ENCODE measurements at places on chromosomes 12 and 14.
A peak's percentile ranks its signal among the peaks of the same experiment; 100 is the strongest.

GRCh38 chr14:36367985-36368774, 47.7 kb upstream of the MBIP start:
- DNase-seq, result no peak

GRCh38 chr12:75848431-75848925, 183.1 kb downstream of the PHLDA1 start:
- no peak for DNase-seq

GRCh38 chr12:128804762-128805161, 19.0 kb downstream of the SLC15A4 start:
- DNase-seq, result no peak

DNA sequence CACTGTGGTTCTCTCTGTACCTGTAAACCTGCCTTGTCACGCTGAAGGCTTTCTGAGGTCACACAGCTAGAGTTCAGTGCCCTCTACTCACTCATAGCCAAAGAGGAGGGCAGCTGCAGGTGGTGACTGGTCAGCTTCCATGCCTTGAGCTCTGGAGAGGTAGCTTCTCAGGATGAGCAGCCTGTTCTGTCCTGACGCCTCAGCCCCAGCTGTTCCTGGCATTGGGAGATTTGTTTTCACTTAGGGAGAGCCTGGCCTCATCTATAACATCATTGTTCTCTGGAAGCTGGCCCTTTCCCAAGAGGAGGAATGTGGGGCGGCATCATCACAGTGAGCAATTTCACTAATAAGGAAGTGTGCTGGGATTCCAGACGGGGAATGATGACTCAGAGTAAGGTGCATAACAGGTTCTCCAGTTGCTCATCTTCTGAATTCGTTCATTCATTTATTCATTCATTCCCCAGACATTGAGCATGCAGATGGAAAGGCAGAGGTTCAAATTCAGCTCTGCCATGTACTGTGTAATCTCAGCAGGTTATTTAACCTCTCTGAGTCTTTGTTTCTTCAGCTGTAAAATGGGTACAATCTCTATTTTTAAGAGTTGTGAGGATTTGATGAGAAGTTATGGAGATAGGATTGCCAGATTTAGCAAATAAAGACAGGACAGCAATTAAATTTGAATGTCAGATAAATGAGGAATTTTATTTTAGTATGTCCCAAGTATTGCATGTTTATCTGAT, 255.8 kb upstream of the CRY1 start:
- DNase-seq, result no peak

DNA sequence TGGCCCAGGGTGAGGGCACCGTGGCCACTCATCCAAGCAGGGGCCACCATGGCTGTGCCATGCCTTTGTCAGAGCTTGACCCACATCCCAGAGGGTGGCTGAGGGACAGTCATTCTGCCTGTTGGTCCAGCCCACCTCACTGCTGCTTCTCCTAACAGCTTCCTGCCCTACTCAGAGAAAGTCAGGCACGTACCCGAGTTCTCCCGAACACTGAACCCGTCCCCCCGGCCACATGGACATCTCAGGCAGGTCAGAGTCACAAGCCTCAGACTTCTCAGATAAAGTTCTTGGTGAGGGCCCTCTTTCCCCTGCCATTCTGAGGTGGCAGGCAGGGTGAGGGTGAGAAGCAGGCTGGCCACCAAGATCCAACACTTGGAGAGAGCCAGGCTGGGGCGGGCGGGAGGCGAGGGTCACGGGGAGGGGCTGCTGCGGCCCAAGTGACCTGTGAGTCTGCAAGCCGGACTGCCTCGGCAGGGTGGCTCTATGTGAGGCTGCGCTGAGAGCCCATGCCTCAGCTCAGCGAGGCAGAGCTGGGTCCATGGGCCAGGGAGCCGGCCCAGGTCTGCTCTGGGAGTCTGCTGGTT, 317.8 kb downstream of the TMEM121 start:
- DNase-seq, result no peak

GRCh38 chr14:69483765-69484443, 624 bp upstream of the PLEKHD1 start:
- no peak for DNase-seq

DNA sequence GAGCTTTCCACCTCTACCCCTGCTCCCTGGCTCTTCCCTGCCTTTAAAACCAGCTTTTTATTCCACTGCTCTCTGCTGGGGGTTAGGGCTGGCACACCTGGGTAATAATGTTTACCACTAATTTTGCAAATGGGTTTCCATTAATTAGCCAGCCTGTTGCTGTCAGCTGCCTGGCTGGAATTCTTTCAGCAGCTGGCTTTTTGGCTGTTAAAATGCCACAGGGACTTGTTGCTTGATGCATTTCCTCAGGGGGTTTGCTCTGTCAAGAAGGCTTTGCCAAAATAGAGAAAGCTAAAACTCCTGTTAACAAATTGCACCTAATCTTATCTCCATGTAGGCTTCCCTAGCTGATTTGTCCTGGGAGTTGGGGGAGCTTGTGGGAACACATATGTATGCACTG, 51.8 kb upstream of the PSMC1 start:
- DNase-seq, result no peak

- no peak for DNase-seq
Measured at GRCh38 chr14:59336706-59337105, 128.5 kb downstream of the GPR135 start.

GRCh38 chr12:97960225-97960624, 497.6 kb downstream of the RMST start:
- DNase-seq, result no peak

DNA sequence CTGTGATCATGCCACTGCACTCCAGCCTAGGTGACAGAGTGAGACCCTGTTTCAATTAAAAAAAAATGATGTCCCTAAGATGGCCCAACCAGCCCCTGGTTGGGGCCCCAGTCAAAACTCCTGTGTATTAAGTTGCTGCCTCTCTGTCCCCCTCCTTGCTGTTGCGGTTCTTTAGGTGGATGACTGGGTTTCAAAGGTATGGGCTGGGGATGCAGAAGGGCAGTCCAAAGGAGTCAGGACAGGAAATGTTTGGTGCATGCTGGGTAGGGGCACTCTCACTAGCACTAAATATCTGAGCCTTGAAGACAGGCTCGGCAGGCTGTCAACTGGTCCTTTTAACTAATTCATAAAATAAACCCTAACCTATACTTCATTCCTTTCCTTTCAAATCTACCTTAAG, 12.0 kb upstream of the PIP4K2C start:
- no peak for DNase-seq

- no peak for DNase-seq
Measured at GRCh38 chr12:112714166-112714710, 77.3 kb upstream of the RPH3A start.

DNA sequence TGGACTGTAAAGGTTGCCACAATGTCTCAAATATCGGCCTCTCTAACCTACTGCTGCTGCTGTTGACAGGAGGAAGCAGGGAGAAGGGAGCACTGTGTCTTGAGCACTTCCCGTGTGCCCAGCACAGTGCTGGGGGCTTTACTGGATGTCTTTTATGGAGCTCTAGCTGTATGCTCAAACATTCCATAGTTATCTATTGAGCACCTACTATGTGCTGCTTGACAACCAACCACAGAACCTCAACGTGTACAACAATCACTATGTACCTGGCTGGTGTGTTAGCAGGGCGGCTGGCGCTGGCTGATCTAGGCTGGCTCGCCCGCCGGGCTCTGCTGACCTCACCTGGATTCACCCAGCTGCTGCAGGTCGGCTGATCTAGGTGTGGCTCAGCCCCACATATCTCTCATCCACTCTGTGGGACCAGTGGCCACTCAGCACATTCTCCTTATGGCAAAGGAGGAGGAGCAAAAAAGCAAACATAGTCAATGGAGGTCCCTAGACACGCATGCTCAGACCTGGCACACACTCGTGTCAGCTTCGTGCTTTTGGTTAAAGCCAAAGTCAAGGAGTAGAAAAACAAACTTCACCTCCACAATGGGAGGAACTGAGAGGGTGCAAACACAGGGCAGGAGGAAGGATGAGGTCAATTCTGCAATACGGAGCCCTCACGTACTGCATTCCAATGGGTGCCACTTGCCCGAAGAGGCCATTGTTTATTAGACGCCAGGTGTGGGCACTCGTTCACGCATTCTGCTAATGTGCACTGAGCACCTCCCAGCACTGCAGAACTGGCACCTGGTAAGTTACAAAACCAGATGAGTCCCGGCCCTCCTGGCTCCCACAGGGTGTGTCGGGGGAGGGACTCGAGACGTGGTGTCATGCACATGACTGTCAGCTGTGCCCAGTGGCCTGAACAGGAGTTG, 147.2 kb downstream of the SCARB1 start:
- no peak for DNase-seq

DNA sequence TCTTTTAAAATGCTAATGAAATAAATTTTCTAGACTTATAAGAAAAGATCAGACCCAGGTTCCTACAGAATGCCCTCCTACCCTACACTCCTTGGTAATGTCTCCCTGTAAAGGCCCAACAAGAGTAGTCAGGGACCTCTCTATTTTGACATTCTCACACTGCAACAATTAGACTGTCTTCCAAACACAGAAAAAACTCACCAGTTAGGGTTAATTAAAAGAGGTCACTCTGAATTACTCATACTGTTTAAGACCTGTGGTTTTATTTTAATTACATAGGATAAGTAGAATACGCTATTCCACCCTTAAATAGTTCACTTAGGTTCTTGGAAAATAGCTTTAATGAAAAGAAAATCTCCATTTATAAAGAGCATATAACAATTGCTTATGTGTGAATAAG, 142.4 kb downstream of the ITPR2 start:
- no peak for DNase-seq

- no peak for DNase-seq
Measured at GRCh38 chr12:53160000-53160399, 20.5 kb upstream of the ZNF740 start.

- no peak for DNase-seq
Measured at GRCh38 chr12:95970905-95971304, 25.2 kb downstream of the HAL start.

GRCh38 chr14:36096090-36096489, 80.4 kb downstream of the PTCSC3 start:
- DNase-seq, result no peak

DNA sequence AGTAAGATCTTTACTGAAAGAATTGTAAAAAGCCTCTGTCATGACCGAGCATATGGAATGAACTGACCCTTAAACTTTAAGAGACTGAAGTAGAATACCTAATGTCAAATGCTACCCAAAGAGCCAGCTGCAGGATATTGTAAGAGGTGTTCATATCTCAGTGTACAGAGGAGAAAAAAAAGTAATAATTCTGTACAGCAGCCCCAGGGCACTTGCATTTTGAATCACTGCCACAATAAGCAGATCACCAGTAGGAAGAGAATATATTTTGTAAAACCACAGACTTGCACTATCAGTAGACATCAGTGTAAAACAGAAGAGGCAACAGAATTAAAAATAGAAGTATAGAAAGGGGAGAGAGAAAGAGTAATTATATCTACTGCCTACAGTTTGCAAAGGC, 162.6 kb downstream of the PPFIA2 start:
- DNase-seq, result no peak

DNA sequence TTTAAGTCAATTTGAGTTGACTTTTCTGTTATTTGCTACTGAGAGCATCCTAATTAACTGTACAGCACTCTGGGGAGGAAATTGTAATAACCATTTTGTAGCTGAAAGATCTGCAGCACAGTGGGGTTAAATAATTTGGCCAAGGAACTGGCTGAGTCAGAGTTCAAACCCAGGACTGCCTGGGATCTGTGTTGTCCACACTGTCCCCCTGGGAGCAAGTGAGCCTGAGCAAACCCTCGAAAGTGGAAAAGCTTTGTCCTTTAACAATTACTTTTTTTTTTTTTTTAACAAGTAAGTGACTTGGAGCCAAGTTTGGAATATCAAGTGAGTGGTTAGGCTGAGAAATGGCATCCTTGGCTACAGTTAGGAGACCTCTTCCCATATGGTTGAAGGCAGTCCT, 247.2 kb upstream of the CCDC196 start:
- DNase-seq, result no peak

DNA sequence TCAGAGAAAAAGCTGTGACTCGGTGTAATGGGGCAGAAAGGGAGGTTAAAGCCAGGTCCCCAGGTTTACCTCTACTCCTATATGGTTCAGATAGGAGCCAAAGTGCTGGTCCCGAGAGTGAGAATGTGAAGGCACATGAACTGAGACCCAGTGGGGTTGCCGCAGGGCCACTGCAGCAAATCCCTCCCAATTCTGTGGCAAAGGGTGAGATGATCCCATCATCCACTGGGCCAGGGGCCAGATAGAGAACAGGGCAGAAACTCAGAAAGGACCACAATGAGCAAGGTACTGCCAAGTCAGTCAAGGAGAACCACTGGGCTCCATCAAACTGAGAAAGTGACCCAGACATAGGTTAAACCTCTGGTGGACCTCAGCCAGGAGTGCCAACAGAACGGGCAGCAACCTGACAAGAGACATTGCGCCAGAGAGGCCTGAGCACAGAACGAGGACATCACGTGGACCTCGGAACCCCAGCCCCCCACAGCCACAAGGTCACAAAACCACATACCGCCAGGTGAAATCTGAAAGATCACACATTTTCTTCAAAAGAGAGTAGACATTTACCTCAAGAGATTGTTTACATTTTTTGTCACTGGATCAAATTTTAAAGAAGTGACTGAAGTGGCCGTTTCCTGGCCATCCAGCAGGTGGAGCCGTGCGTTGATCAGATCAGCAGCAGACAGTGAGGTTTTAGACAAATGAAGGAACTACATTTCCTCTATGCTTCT, 20.5 kb upstream of the ITPR2 start:
- DNase-seq, result peak; percentile 48

DNA sequence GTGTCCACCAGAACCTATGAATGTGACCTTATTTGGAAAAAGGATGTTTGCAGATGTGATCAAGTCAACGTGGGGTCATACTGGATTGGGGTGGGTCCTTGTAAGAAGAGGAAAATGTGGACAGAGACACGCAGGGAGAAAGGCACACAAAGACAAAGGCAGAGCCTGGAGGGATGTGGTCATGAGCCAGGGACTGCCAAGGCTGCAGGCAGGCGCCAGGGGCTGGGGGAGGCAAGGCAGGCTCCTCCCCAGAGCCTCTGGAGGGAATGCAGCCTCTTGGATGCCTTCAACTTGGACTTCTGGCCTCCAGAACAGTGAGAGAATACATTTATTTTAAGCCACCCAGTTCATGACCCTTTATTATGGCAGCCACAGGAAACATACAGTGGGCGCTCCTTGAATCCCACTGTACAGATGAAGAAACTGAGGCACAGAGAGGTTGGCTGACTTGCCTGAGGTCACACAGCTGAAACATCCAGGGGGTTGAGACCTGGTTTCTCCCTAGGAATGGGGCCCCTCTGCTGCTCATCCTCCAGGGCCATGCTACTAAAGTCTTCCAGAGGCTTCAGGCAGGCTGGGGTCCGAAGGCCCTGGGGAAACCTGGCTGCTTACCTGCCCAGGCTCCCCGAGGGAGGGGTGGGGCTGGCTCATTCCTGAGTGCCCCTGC, 99.7 kb downstream of the RFLNA start:
- no peak for DNase-seq

GRCh38 chr12:47388712-47389111, 309.0 kb upstream of the AMIGO2 start:
- DNase-seq, result no peak
